Colonic mucosa (tissue), 4 donors: ENCODE measurements at places on chromosomes 7 and 10. TPM values are rescaled to one million over a fixed set of nuclear protein-coding genes. Genes with fewer than 3 reads are reported as not detected.
A peak's percentile ranks its signal among the peaks of the same experiment; 100 is the strongest.

DNA sequence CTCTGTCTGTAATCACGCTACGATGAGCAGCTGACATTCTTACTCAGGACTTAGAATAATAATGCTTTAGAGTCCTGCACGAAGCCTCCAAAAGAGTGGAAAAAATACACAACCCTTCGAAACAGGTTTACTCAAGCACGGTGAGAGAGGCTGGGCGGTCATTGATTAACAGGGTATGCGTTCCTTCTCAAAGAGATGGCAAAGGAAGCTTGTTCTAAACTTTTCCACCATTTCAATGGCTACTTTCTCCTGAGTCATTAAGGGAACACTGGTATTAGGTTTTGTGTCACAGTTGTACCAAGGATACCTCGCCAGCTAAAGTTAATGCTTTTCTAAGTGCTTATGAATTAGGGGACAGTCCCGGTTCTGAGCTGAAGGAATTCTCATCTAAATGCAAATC is 141.9 kb upstream of the RHEB start:
- no peak for DNase-seq

GRCh38 chr7:132270517-132270916 is 305.8 kb downstream of the PLXNA4 start:
- no peak for DNase-seq

DNA sequence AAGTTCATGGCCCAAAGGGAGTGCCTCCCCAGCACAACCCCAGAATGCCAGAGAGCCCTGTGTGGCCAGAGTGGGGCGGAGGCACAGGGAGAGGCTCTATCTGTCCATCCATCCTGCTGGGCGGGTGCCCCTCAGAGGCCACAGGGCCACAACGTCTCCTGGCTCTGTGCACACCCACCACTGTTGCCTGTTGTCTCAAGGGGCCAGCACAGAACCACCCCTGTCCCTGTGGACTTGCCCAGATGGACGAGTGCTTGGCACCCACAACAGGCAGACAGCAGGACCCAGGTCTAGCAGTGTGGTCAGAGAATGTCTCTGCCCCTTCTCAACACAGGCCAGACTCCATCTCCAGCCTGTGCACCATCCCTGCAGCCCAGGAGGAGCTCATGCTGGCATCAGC is 92.8 kb downstream of the PAXIP1 start:
- DNase-seq: no peak

DNA sequence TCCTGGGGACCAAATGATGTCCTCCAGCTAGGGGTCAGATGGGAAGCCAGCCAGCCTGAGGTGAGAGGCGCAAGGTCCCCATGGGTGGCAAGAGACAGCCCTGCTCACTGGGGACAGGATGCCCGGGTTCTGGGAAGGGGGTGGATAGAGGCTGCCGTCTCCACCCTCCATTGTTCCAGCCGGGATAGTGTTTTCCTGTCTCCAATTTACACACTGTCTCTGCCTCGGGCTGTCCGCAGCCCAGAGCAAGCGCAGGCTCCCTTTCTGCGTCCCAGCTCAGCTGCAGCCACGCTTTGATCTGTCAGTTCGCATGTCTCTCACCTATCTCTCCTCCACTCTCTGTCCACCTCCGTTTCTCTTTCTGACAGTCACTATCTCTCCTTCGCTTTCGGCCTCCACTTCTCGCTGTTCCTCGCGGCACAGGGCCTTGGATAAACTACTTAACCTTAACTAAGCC is 2.1 kb downstream of the EPHB4 start:
- DNase-seq: peak; percentile 51

- DNase-seq: peak; percentile 91
Observed at GRCh38 chr7:44073664-44074348, 8.4 kb upstream of the PGAM2 start.

DNA sequence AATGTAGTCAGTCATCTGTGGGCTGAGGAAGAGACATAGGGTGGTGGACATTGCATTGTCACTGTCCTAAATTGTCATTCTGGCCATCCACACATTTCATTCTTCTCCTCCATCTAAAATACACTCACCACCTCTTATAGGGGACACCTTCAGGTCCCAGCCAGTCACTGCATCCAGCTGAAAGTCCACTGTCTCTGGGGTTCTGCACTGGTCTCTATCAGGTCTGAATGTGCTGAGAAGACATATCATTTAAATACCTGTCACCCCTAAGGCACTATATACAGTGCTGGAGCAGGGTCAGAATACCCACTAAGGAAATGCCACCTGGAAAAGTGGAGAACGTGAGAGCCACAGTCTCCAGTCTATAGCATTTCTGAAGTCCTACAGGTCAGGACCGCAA is 29.6 kb downstream of the SH2D4B start:
- no peak for DNase-seq

- no peak for DNase-seq
Observed at GRCh38 chr7:104111271-104111670, 96.5 kb downstream of the ORC5 start.

DNA sequence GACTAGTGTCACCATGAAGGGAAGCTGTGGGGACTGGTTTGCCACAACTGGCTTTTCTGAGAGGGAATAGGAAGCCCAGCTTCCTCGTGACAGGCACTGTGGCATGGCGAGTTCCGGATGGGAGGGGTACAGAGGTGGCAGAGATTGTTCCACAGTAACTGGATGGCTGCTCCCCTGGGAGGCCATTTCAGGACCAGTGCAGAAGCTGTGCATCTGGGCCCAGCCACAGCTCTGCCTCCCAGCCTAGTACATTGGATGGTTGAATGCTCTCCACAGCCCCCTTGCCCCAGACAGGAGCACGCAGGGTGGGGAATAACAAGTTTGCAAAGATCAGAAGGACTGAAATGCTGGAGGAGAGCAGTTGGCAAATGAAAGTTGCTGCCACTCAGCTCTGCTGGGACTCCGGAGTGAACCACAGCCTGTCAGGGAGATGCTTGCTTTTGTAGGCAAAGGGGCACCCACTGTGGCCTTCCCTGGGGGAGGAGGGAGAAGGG is 51.8 kb downstream of the GSDME start:
- DNase-seq: no peak

- DNase-seq: no peak
Observed at GRCh38 chr7:131412031-131412430, 84.4 kb downstream of the MKLN1 start.

DNA sequence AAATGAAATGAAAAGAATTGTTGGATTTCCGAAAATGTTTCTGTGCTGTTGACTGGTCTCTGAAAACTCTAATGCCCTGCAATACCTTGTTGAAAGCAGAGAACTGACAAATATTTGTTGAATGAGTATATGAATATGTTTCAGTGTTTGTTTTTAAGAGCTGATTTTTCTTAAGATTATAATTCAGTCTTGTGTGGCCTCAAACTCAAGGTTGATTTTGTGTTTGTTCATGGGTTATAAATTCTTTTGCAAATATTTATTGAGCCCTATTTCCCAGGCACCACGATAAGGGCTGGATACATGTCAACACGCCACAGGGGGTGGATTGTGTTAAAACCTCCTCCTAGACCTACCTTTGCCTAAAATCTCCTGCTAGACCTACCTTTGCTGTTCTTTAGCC is 203.9 kb upstream of the PLPP4 start:
- no peak for DNase-seq

DNA sequence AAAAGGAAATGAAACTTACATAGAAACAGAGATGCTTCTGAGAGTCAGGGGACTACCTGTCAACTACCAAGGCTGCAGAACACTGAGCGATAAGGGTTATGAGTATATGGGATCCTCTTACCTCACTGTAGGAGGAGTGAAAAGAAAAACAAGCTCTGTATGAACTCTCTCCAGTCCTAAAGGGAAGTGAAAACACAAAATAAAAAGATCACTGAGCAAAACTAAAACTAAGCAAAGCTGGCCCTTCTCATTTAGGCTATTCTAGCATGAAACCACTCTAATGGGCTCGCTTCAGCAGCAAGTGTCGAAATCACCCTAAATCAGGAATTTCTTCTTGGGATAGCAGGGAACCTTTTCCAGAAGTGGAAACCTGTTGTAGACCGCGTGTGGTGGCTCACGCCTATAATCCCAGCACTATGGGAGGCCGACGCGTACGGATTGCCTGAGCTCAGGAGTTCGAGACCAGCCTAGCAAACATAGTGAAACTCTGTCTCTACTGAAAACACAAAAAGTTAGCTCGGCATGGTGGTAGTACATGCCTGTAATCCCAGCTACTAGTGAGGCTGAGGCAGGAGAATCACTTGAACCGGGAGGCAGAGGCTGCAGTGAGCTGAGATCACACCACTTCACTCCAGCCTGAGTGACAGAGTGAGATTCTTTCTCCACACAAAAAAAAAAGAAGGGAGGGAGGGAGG is 27.0 kb downstream of the DCLRE1C start:
- DNase-seq: no peak

- no peak for DNase-seq
Observed at GRCh38 chr7:100080907-100081534, 502 bp downstream of the ZNF3 start.

DNA sequence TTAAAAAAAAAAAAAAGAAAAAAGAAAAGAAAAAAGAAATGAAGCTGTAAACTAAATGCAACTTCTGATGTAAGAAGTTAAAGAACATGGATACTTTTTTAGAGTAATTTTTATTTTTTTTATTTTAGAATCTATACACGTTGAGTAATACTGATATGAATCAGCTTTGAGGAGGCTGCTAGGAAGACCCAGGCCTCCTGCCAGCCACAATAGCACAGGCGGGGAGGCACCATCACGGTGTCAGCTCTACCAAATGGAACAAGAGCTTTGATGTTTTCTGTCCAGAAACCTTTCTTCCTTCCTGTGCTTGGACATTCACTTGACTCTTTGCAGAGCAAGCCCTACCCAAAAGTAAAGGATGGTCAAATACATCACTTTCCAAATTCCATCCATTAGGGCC is 45.3 kb upstream of the EGR2 start:
- no peak for DNase-seq

- no peak for DNase-seq
Observed at GRCh38 chr10:119526621-119527592, 15.6 kb downstream of the RGS10 start.

DNA sequence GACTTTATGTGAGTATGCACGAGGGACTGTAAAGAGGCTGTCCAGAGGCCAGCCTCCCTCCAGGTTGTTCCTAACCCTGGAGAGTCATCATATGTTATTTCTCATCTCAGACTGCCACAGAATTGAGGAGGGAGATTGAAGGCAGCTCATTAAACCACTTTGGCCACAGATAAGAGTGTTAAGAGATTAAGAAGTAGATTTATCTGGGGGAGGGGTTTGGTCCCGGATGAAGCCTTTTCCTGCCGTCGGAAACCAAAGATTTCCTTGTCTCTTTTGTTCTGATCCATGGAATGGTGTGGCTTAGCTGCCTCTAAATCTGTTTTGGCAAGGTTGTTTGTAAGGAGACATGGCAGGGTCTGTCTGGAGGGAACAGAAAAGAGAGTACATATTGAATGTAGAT is 338.8 kb downstream of the AUTS2 start:
- DNase-seq: no peak

DNA sequence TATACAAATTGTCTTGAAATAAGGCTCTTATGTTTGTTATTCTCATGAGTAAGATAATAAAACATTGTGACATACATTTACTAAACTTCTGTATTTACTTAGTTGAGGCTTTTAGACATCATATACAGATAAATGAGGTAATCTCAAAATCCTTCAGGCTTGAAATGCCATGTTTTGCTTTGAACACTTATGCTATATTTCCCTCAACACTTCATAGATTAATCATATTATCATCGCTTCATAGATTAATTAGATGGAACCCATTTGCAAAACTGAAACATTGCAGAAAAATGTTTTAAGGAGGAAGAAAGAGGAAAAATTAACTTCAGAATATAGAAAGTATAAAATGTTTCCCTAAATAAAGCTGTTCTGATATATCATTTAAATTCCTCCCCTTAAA is 165.0 kb upstream of the CNTNAP2 start:
- DNase-seq: no peak

GRCh38 chr10:34800624-34801023 is 14.5 kb downstream of the PARD3 start:
- no peak for DNase-seq

- no peak for DNase-seq
Observed at GRCh38 chr10:13769946-13770345, 183.2 kb downstream of the PRPF18 start.

- DNase-seq: no peak
Observed at GRCh38 chr7:26937939-26938623, 73.7 kb upstream of the SKAP2 start.

DNA sequence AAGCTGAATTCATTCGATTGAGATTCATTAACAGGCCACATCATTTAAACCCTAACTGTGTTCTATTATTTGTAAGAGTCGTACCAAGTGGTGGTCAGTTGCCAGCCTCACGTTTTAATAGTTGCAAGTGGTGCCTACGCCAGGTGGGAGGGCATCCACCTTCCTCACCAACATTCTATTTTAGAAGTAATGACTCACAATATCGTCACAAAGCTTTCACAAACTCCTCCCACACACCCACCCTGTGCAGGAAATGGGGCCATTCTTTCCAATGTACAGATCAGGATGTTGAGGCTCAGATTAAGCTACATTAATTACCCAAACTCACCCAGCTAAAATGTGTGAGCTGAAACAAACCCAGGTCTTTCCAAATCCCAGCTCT is 77.3 kb upstream of the SAMD8 start:
- DNase-seq: no peak

DNA sequence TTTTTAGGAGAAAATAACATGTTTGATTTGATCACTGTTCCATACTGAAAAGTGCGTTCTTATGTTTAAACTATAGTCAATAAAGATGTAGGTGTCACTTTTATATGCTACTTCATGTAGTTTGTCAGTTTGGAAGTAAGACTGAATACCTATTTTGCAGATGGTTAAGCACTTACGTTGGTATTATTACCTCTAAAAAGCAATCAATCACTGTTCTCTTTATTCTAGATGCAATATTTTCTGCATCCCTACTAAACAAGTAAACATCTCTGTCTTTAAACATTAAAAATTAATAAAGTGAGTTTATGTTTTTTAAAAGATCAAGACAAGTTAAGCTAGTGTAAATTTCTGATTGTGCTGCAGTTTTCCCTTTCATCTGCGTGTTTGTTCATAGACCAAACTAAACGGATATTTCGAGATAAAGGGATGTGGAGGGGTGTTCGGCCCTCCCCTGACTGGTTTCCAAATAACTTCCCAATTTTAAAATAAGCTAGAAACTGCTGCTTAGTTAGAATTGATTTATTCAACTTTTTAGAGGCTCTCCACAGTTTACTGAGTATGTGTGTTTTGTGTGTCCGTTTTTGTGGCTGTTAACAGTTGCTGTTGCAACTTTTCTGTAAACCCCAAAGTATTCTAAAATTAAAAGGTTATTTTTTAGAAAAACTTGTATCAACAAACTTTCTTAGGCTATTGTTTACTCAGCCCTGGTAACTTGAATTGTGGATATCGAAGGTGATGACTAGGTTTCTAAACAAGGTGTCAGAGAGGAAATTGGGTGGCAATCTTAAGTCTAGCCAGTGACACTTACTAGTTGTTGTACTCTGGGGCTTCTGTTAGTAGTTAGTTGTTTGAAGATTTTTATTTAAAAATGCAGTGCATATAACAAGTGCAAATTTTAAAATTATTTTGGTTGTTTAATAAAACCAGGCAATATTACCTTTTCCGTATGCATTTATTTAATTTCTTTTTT is 974 bp downstream of the KIF11 start:
- no peak for DNase-seq

The PAX4 gene
- 0.88 TPM for total RNA-seq

The MYO3A gene
- total RNA-seq: 1.4 TPM

The CNPY1 gene
- total RNA-seq: not detected

The BEND7 gene
- total RNA-seq: 19.2 TPM

The CALY gene
- 1.6 TPM for total RNA-seq

The DYDC2 gene
- total RNA-seq: 1.5 TPM

The ITPRID1 gene
- 0.48 TPM for total RNA-seq

The BAG3 gene
- 48.9 TPM for total RNA-seq

The PDZD7 gene
- 0.42 TPM for total RNA-seq

The SLC18A3 gene
- total RNA-seq: not detected
